ENCODE measurements at places on chromosomes 6 and 20.

DNA sequence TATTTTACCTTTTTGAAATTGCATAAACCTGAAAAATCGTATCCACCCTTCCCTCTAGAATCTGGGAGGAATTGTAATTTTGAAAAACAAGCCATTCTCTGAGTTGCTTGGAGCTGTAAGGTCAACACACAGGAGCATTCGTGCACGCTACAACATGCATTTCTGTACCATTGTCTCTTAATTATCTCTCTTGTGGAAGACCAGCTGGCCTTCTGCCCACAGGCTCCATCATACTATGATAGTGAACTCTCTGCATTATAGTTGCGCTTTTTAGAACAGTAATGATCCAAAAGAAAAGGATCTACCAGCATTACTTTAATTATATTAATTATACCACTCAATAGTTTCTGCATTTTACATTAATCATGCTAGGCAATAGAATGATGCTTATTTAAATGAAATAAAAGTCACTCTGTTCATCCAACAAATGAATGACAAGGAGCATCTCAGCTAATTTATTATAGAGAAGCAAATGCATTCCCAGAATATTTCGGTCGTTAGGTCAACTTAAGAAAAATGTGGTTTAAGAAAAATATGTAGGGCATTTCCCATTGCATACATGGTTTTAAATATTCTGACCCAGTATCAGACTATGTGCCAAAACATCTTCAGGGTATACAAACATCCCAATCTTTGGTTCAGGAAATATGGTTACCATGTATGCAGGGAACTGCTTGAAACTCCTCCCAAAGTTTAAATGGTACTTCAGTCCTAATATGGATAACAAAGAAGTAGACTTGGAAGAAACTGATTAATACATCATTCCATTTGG lies 263.5 kb downstream of the TFAP2A start:
- no peak for DNase-seq

GRCh38 chr6:46333481-46333880 lies 157.8 kb downstream of the RCAN2 start:
- no peak for DNase-seq

DNA sequence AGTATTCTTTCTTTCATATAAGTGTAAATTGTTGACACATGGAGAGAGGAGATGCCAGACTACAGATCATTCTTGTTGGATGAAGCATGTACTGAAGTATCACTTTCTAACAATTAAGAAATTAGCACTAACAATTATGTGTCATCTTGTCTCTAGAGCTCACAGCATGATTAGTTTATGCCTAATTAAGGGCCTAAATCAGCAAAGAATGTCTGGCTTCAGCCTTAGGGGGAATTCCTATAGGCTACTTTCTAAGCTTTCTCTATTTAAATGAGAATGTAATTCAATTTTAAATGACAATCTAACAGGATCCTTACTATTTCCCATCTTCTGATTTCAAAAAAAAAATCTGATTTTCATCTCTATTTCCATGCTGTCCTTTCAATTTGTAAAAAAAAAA lies 371.0 kb downstream of the EPHA7 start:
- DNase-seq = no peak

- no peak for DNase-seq
These were observed 57.0 kb downstream of the SMPDL3A start for GRCh38 chr6:122845916-122846612.

- DNase-seq = no peak
These were observed 59.5 kb upstream of the RNF144B start for GRCh38 chr6:18327626-18328025.

DNA sequence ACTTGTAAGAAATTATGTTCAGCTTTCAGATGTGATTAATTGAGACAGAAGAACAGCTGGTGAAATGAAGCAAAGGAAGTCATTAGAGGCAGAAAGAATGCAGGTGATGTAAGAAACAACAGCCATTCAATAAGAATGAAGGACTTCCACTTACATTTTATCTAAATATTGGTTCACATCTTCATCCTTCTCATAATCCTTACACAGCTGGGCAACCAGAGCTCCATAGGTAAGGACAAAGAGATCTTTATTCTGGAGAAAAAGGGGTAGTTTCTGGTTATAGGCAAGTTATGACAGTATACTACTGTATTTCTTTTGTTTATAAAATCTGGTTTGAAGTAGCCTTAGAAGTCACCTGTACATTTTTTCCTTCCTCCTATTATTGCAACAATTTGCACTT lies 2.3 kb downstream of the TRAPPC3L start:
- DNase-seq = no peak

GRCh38 chr6:9851541-9852380 lies 563.1 kb downstream of the TFAP2A start:
- DNase-seq = peak; percentile 44

GRCh38 chr6:160277546-160277945 lies 18.9 kb upstream of the SLC22A2 start:
- no peak for DNase-seq

DNA sequence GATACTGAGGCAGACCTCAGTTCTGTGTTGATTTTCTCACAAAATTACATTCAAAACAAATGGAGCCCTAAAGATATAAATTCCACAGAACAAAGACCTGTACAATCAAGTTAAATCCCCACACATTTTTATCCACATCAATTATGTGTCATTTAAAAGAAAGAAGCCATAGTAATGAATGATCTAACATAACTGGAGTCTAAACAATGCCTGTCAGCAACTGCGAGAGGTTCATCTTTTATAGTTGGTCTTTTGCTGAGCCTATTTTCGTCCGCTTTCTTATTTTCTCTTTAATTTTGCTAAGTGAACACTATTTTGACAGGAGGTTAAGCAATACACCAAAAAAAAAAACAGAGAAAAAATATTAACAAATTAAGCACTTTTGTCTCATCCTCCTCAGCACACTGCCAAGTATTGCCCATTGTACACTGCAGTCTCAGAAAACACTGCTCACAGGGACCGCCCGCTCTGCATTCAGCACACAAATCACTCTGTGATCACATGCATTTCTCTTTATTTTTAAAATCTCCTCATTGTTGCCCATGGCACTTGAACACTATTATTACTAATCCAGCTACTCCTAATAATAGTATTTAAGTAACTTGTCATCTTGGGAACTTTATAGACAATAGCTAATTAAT lies 140.8 kb downstream of the BTBD9 start:
- DNase-seq = no peak

- DNase-seq = no peak
These were observed 88.6 kb upstream of the SLC35F1 start for GRCh38 chr6:117818449-117818848.

GRCh38 chr6:137673603-137674002 lies 179.4 kb upstream of the OLIG3 start:
- no peak for DNase-seq

- DNase-seq = no peak
These were observed 303.4 kb upstream of the EXOC2 start for GRCh38 chr6:996271-996852.

DNA sequence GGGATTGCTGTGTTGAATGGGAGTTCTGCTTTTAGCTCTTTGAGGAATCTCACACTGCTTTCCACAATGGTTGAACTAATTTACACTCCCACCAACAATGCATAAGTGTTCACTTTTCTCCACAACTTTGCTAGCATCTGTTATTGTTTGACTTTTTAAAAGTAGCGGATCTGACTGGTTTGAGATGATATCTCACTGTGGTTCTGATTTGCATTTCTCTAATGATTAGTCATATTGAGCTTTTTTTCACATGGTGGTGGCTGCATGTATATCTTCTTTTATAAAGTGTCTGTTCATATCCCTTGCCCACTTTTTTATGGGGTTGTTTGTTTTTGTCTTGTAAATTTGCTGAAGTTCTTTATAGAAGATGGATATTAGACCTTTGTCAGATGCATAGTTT lies 588.3 kb upstream of the ADGRB3 start:
- no peak for DNase-seq

GRCh38 chr6:129992881-129993280 lies 25.5 kb upstream of the L3MBTL3 start:
- no peak for DNase-seq

- DNase-seq = no peak
These were observed 181.9 kb downstream of the ISM1 start for GRCh38 chr20:13402986-13403385.

GRCh38 chr6:38192487-38192886 lies 373.0 kb downstream of the ZFAND3 start:
- no peak for DNase-seq

- DNase-seq = peak; percentile 44
These were observed 802 bp downstream of the HMGN3 start for GRCh38 chr6:79233611-79234149.

DNA sequence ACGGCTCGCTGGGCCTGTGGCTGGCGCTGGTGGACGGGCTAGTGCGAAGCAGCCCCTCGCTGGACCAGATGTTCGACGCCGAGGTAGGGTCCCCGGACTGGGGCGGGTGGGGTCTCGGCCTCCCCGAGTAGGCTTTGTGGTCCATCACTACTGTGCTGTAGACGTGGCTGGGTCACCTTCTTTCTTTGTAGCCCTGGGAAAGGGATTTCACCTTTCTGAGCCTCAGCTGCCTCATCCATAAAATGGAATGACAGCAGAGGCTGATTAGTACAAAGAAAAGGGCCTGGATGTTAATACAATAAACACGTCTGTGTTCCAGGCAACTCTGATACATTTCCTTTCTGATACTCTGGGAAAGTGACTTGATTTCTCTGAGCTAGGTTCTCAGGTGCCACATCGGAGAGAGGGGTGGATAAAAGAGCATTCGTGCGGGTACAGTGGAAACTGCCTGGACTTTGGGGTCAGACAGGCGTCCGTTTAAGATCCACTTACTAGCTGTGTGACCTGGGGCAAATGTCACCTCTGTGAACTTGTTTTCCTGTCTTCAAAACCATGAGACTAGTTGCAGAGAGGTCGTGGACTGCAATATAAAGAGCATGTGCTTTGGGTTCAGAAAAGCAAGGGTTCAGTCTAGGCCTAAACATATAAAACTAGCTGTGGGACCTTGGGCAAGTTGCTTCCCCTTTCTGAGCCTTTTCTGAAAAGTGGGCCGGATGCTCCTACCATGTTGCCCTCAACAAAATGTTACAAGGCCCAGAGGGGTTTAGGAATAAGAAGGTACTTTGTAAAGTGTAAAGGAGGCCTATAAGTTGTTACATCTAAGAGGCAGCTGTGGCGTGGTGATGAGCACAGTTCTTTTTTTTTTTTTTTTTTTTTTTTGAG lies 896 bp downstream of the SYS1 start:
- no peak for DNase-seq

DNA sequence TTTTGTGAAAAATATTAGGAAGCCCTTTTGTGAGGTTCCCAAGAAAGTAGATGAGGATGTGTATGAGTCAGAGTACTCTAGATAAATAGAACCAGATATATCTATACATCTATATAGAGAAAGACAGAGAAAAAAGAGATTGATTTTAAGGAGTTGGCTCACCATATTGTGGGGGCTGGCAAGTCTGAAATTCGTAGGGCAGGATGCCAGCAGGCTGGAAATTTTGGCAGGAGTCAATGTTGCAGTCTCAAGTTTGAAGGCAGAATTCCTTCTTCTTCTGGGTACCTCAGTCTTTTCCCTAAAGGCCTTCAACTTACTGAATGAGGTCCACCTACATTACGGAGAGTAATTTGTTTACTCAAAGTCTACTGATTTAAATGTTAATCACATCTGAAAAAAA lies 65.3 kb upstream of the SAMD3 start:
- DNase-seq = no peak

DNA sequence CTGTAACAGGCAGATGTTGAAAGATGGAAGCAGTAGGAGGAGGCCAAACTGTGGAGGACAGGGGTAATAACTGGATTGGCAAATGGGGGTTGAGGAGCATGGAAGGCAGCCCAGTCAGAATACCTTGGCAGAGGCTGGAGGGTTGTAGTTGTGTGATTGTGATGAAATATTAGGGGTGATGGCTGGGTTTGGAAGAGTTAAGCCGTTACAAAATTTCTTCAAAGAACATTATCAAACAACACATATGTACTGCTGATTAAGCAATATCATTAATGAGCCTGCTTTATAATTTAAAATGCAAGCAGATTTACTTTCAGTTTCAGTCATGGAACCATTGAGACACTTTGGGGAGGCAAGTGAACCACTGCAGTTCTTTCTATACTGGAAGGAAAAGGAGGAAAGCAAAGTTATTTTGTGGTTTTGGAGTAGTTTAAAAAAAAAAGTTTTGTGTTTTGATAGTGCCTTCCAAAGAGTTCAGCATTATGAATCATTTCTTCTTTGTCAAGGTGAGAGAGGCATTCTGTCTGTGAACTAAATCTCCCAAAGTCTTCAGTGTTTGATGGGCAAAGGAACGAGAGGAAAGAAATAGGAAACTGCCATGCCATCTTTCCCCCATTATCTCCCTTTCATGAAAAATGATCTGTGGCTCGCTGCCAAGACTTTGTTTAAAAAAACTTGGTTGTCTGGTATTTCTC lies 20.7 kb downstream of the FOXO3 start:
- peak; percentile 5 for DNase-seq

DNA sequence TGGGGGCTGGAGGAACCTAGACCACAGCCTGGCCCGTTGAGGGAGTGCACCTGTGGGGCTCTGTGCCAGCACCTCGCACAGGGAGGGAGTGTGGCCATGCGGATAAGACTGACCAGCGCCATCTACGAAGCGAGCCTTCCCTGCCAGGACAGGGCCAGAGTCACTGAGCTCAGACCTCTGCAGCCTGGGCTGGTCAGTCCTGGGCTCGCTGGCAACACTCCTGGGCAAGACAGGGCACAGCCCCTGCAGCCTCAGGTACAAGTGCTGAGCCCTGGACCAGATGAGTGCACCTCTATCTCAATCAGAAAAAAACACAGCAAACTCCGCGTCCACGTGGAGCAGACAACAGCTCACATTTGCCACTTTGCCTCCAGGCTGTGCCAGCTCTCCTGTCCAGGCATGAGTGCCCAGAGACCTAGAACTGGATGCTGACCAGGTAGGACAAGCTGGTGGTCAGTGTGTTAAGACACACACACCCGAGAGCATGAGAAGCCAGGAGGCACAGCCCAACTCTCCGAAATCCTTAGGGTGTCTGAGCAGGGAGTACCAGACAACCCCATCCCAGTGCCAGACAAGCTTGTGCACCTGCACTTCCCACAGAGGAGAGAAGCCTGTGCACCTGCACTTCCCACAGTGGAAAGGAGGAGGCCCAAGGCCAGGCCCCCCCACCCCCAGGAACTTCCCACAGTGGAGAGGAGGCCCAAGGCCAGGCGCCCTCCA lies 4.9 kb downstream of the ARFRP1 start:
- DNase-seq = no peak

GRCh38 chr20:47907031-47907675 lies 121.9 kb upstream of the SULF2 start:
- no peak for DNase-seq

DNA sequence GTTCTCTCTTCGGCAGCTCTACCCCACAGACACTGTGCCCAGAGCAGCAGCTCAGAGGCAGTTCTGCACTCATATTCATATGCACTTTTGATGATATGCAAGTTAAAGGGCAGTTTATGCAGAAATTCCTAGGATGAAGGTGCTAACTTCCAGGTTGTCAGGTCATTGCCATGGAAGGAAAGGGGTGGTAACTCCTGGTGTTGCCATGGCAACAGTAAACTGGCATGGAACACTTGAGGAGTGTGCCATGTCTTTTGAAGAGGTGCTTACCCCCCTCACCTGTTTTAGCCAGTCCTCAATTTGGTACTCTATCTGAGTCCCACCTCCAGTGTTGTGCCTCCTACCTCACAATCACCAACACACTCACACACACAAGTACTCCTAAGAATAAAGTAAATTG lies 539.4 kb upstream of the BTBD3 start:
- no peak for DNase-seq
